Thymus (tissue), 14 donors: ENCODE measurements at places on chromosomes 3 and 15. TPM values are rescaled to one million over a fixed set of nuclear protein-coding genes. Genes with fewer than 3 reads are reported as not detected.

DNA sequence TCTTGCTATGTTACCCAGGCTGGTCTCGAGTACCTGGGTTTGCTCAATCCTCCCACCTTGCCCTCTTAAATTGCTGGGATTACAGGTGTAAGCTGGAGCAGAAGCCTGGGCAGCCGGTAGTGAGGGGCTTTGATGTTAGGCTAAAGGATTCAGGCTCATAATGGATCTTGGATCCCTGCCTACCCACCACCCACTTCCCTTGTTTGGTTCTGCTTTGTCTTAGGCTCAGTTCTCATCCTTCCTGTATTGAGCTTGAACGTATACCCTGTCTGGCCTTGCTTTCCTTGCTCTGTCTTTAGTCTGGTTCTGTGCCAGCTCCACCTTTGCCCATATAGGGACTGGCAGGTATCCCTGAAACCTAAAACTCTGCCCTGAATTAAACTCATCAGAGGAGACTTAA lies 1.7 kb downstream of the PPCDC start:
- no peak for DNase-seq

Gene CASR
- 0.43 TPM for polyA plus RNA-seq

- DNase-seq: no peak
These were observed 3.1 kb upstream of the TTLL3 start for GRCh38 chr3:9806688-9807589.

- no peak for DNase-seq
These were observed 20.0 kb upstream of the CMTM6 start for GRCh38 chr3:32522682-32523081.

GRCh38 chr15:33675246-33675645 lies 293.1 kb upstream of the CHRM5 start:
- DNase-seq: no peak

- DNase-seq: no peak
These were observed 29.6 kb downstream of the CX3CR1 start for GRCh38 chr3:39250116-39250747.

- DNase-seq: no peak
These were observed 51.0 kb upstream of the PLXND1 start for GRCh38 chr3:129657261-129658046.

DNA sequence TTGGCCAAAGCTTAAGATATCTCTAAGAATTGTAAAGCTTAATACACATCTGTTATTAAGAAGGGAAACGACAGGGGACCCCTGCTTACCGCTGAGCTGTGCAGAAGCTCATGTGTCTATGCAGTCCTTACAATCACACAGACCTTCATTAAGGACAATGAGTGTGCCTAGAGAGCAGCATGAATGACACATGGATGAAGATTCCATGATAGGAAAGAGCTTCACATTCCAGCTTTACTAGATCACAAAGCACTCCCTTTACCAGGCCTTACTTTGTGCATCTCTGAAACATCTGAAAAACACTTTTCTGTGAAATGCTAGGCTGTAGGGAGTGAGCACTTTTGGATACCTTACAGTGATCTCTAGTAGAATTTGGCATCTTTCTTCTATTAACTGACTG lies 32.0 kb downstream of the RNF168 start:
- DNase-seq: no peak

Gene IL5RA
- polyA plus RNA-seq: 0.41 TPM

Gene CCR3
- polyA plus RNA-seq: 0.27 TPM

GRCh38 chr3:144491333-144491732 lies 519.7 kb downstream of the DIPK2A start:
- DNase-seq: no peak

Gene GOLGA8Q
- 0.34 TPM for polyA plus RNA-seq

DNA sequence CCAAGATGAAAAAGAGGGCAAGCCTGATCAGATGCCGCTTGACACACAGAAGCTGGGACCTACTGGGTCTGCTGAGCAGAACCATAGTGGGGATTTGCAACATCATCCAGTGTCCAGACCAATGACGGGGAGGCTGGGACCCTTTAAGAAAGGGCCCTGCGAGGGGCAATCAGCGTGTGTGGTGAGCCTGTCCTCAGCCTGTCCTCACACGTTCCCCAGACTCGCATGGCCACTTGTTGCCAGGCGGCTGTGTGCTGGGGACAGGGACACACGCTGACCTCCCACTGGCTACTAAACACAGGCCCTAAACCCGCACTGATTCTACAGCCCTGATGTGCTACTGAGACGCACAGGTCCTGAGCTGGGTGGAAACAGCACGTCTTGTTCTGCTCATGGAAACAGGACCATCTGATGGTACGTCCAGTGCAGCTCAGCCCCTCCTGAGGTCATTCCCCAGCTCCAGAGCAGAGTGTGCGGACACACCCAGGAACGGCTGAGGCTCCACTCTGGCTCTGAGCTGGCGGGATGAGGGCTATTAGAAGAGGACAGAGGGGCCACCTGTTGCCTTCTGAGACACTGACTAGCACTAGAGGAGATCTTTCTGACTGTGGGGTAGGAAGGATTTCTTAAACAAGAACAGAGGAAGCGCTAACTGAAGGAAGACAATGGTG lies 24.4 kb downstream of the PCSK6 start:
- DNase-seq: no peak

GRCh38 chr3:176968631-176969030 lies 228.7 kb downstream of the TBL1XR1 start:
- DNase-seq: no peak

Gene CAMK2N2
- polyA plus RNA-seq: 0.14 TPM

Gene GTF2E1
- 11.1 TPM for polyA plus RNA-seq

DNA sequence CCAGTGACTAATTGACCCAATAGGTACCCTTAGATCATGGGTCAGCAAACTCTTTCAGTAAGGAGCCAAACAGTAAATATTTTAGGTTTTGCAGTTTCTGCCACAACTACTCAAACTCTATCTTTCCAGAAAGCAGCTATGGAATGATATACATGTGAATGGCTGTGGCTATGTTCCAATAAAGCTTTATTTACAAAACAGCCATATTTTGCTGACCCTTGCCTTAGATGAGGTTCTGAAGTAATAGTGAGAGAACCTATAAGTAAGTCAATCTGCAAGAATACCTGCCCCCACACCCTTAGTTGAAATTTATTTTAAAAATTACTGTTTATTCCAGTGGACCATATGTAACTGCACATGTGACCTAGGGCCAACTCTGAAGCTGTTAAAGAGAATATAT lies 134.0 kb downstream of the CMSS1 start:
- DNase-seq: no peak

- DNase-seq: no peak
These were observed 413.7 kb upstream of the TBL1XR1 start for GRCh38 chr3:177610686-177611633.

Gene NR1I2
- 0.21 TPM for polyA plus RNA-seq

Gene ASB14
- polyA plus RNA-seq: not detected

GRCh38 chr15:67839499-67839928 lies 331 bp downstream of the RNU6-1 start:
- no peak for DNase-seq

DNA sequence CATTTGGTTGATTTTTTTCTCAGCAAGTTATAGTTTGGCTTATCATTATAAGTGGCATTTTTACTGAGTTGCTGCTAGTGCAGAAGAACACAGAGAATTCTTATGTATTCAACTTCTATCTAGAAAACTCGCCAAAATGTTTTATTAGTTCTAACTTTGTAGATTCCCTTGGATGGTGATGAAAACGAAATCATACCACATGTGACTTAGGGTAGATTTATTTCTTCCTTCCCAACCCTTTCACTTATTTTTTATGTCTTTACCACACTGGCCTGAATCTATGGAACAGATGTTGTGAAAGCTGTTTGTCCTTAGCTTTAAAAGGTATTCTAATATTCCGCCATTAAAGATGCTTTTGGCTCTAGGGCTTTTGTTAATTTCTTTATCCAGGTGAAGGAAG lies 503.3 kb upstream of the CFAP20DC start:
- no peak for DNase-seq

DNA sequence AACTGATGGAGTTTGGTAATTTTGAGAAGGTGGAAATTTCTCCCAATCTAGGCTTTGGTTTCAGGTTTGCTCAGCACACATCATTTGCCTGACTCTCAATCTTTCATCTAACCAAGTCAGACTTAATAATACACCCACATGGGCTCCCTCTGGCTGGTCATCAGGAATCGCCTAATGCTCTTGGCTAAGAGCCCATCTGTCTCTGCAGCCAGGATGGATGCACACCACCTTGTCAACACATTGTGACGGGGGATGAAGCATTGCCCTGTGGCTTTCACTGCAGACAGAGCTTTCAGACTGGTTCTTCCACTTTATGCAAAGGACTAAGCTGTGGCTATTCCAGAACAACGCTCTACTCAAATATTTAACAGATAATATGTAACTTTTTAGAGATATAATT lies 3.0 kb upstream of the HDGFL3 start:
- DNase-seq: no peak
